SK-MEL-5 (cell line): ENCODE measurements at places on chromosomes 4 and X. TPM values are rescaled to one million over a fixed set of nuclear protein-coding genes. Genes with fewer than 3 reads are reported as not detected.

The SLC10A6 gene
- not detected in 2 replicates for total RNA-seq

The GDPD2 gene
- total RNA-seq: not detected in 2 replicates

The NKX3-2 gene
- total RNA-seq: 1.2 and 1.7 TPM in 2 replicates

The PGM2 gene
- total RNA-seq: 30.0 and 32.4 TPM in 2 replicates

The PABPC1L2A gene
- total RNA-seq: not detected in 2 replicates

The KIT gene
- total RNA-seq: 0.24 and 0.96 TPM in 2 replicates

The SORBS2 gene
- 45.8 and 49.8 TPM in 2 replicates for total RNA-seq

The CD40LG gene
- not detected in 2 replicates for total RNA-seq

The TREX2 gene
- total RNA-seq: 0.19 and 0.40 TPM in 2 replicates

The SUV39H1 gene
- 6.5 and 6.9 TPM in 2 replicates for total RNA-seq

The ADH6 gene
- not detected in 2 replicates for total RNA-seq

The GAGE12H gene
- 22.4 and 25.4 TPM in 2 replicates for total RNA-seq

The BST1 gene
- 0.08 TPM in 1 of 2 replicates, not detected in the other for total RNA-seq

The PABPC1L2B gene
- total RNA-seq: not detected in 2 replicates

The TCEAL5 gene
- not detected in 2 replicates for total RNA-seq

The PHEX gene
- 0.16 and 0.32 TPM in 2 replicates for total RNA-seq

The TLR10 gene
- total RNA-seq: 0.08 TPM in 1 of 2 replicates, not detected in the other

The ARAP2 gene
- 8.3 and 14.4 TPM in 2 replicates for total RNA-seq

The ASB9 gene
- 30.3 and 35.7 TPM in 2 replicates for total RNA-seq

The PHOX2B gene
- total RNA-seq: not detected in 2 replicates

The STS gene
- 3.0 and 3.4 TPM in 2 replicates for total RNA-seq

The XAGE5 gene
- not detected in 2 replicates for total RNA-seq

The GYPE gene
- 0.19 and 0.37 TPM in 2 replicates for total RNA-seq

The RBMXL3 gene
- not detected in 2 replicates for total RNA-seq

The FREM3 gene
- total RNA-seq: not detected in 2 replicates

The MAGEA1 gene
- total RNA-seq: 2.2 and 2.5 TPM in 2 replicates

The ARX gene
- total RNA-seq: 0.24 and 0.56 TPM in 2 replicates

The PCSK1N gene
- 29.5 and 35.2 TPM in 2 replicates for total RNA-seq

The PDGFRA gene
- 0.96 and 1.3 TPM in 2 replicates for total RNA-seq

The AVPR2 gene
- 0.26 and 0.27 TPM in 2 replicates for total RNA-seq

The TMEM255A gene
- total RNA-seq: 27.2 and 28.1 TPM in 2 replicates

The COMMD8 gene
- 55.8 and 62.4 TPM in 2 replicates for total RNA-seq

The NSUN7 gene
- total RNA-seq: not detected in 2 replicates
